ENCODE measurements at places on chromosomes 4 and X. TPM values are rescaled to one million over a fixed set of nuclear protein-coding genes. Genes with fewer than 3 reads are reported as not detected.

Gene PIM2
- total RNA-seq = 3.0 TPM

Gene GIMD1
- total RNA-seq = not detected

Gene SAT1
- total RNA-seq = 366 TPM

Gene LNX1
- 13.5 TPM for total RNA-seq

Gene NPNT
- 0.11 TPM for total RNA-seq

Gene PLAC1
- total RNA-seq = not detected

Gene REELD1
- total RNA-seq = not detected

Gene FAM236A
- total RNA-seq = not detected

Gene FHIP1A
- total RNA-seq = 0.65 TPM

Gene ANXA3
- 4.5 TPM for total RNA-seq

Gene TRAM1L1
- total RNA-seq = 0.22 TPM

Gene HPSE
- total RNA-seq = 16.3 TPM

Gene TGIF2LX
- not detected for total RNA-seq

Gene RTL5
- 0.33 TPM for total RNA-seq

Gene ODAPH
- not detected for total RNA-seq

Gene PROM1
- total RNA-seq = 0.09 TPM

Gene MAPK10
- total RNA-seq = 0.11 TPM

Gene KLHL4
- total RNA-seq = 126 TPM

Gene ADH1B
- total RNA-seq = not detected

Gene GPR119
- not detected for total RNA-seq

Gene NUDT11
- 0.52 TPM for total RNA-seq

Gene MAGEA9B
- not detected for total RNA-seq

Gene IL1RAPL1
- not detected for total RNA-seq

Gene NMU
- not detected for total RNA-seq

Gene UGT2A3
- not detected for total RNA-seq

Gene CT45A10
- total RNA-seq = not detected

Gene FHDC1
- 0.43 TPM for total RNA-seq

Gene SHISA3
- not detected for total RNA-seq

Gene GAGE12J
- total RNA-seq = not detected

Gene PDLIM3
- total RNA-seq = 42.7 TPM

Gene MAGED4B
- 39.0 TPM for total RNA-seq

Gene PPEF2
- total RNA-seq = not detected

Gene ASB12
- not detected for total RNA-seq

Gene IL2RG
- not detected for total RNA-seq

Gene TEX13D
- total RNA-seq = not detected

Gene CSAG3
- total RNA-seq = not detected

Gene STIM2
- total RNA-seq = 20.4 TPM

Gene ARX
- total RNA-seq = not detected

Gene SYTL5
- total RNA-seq = under 0.01 TPM

Gene ADH1A
- not detected for total RNA-seq

Gene FRAS1
- total RNA-seq = 0.09 TPM

Gene LRP2BP
- 0.95 TPM for total RNA-seq

Gene ERCC6L
- 0.95 TPM for total RNA-seq

Gene BST1
- 77.7 TPM for total RNA-seq

Gene NLGN3
- 0.09 TPM for total RNA-seq

Gene GEMIN8
- 8.6 TPM for total RNA-seq

Gene FOXR2
- total RNA-seq = not detected

Gene HPRT1
- total RNA-seq = 9.6 TPM

Gene PRSS48
- total RNA-seq = not detected

Gene TET2
- 9.4 TPM for total RNA-seq

Gene MAGEC3
- not detected for total RNA-seq

Gene VSIG1
- total RNA-seq = 0.09 TPM

Gene STOX2
- 27.3 TPM for total RNA-seq

Gene OTUD6A
- not detected for total RNA-seq
